ENCODE measurements at places on chromosomes 7 and 10. TPM values are rescaled to one million over a fixed set of nuclear protein-coding genes. Genes with fewer than 3 reads are reported as not detected.

- H3K4me3 ChIP-seq: no peak overlapping the region
- H3K36me3 ChIP-seq: no peaks in the 10 kb centered on the region
- DNase-seq: no peak
- no peaks in the 10 kb centered on the region for H3K27me3 ChIP-seq
- H3K27ac ChIP-seq: no peak overlapping the region
Observed at GRCh38 chr10:7622969-7623368, 43.8 kb downstream of the ITIH5 start.

DNA sequence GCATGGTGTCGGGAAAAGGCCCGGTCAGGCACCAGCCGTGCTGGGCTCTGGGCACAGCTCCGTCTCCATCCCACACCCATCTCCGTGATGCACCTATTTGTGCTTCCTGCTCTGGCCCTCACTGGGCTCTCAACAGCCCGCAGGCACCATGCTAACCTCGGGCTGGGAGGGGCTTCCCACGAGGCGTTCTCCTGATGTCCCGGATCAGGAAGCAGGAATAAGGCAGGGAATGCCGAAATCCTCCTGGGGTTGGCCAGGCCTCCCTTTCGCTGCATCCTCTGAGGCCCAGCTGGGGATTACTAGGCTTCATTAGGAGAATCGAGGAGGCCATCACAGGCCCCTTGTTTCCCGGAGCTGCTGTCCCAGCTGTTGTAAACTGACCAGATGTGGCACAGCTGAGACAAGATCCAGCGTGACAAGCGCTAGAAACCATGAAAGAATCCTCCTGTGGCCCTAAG, 72.0 kb downstream of the FAM53B start:
- no peaks in the 10 kb centered on the region for H3K4me1 ChIP-seq
- no peak overlapping the region for H3K4me3 ChIP-seq
- no peak overlapping the region for H3K27ac ChIP-seq
- no peaks in the 10 kb centered on the region for H3K27me3 ChIP-seq

Gene ALOX5
- not detected for total RNA-seq

Gene ANKRD61
- total RNA-seq: not detected

DNA sequence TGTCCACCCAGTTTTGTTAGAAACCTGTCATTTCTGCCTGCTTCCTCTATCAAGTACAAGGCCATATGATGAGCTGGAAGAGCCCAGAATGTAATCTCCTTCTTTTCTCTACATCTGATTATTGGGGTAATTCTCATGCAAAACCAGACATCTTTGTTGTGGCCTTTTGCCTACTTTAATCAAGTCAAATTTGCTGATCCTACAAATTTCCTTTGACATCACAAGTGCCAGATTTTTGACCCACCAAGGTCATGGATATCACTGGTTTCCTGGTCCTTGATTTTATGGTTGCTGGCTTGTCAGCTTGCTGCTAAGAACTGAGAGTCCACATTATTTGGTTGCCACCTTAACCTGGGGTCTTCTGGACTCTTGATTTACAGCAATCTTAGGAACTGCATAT, 336.1 kb downstream of the TFEC start:
- no peaks in the 10 kb centered on the region for H3K36me3 ChIP-seq
- DNase-seq: no peak
- H3K27me3 ChIP-seq: no peaks in the 10 kb centered on the region
- no peaks in the 10 kb centered on the region for H3K4me1 ChIP-seq
- H3K27ac ChIP-seq: no peak overlapping the region
- H3K4me3 ChIP-seq: no peak overlapping the region

DNA sequence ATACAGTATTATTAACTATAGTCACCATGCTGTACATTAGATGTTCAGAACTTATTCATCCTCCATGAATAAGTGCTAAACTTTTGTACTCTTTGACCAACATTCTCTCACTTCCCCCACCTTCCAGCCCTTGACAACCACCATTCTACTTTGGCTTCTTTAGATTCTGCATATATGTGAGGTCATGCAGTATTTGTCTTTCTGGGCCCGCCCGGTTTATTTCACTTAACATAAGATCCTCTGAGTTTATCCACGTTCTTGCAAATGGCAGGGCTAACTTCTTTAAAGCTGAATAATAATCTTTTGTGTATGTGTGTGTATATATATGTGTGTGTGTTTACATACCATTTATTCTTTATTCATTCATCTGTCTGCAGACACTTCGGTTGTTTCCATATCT, 336.8 kb downstream of the BBS9 start:
- no peaks in the 10 kb centered on the region for H3K36me3 ChIP-seq
- no peak overlapping the region for H3K4me3 ChIP-seq
- H3K4me1 ChIP-seq: no peaks in the 10 kb centered on the region
- H3K27me3 ChIP-seq: no peaks in the 10 kb centered on the region
- DNase-seq: no peak
- H3K27ac ChIP-seq: no peak overlapping the region

Gene NOS3
- 0.32 TPM for total RNA-seq

Gene TMEM243
- 61.7 TPM for total RNA-seq

Gene PPP1R17
- not detected for total RNA-seq

GRCh38 chr10:27601503-27601902, 97.4 kb downstream of the RAB18 start:
- H3K4me1 ChIP-seq: no peaks in the 10 kb centered on the region
- H3K4me3 ChIP-seq: no peak overlapping the region
- peak; percentile 16 for DNase-seq
- H3K27ac ChIP-seq: no peak overlapping the region
- no peaks in the 10 kb centered on the region for H3K27me3 ChIP-seq
- no peaks in the 10 kb centered on the region for H3K36me3 ChIP-seq

DNA sequence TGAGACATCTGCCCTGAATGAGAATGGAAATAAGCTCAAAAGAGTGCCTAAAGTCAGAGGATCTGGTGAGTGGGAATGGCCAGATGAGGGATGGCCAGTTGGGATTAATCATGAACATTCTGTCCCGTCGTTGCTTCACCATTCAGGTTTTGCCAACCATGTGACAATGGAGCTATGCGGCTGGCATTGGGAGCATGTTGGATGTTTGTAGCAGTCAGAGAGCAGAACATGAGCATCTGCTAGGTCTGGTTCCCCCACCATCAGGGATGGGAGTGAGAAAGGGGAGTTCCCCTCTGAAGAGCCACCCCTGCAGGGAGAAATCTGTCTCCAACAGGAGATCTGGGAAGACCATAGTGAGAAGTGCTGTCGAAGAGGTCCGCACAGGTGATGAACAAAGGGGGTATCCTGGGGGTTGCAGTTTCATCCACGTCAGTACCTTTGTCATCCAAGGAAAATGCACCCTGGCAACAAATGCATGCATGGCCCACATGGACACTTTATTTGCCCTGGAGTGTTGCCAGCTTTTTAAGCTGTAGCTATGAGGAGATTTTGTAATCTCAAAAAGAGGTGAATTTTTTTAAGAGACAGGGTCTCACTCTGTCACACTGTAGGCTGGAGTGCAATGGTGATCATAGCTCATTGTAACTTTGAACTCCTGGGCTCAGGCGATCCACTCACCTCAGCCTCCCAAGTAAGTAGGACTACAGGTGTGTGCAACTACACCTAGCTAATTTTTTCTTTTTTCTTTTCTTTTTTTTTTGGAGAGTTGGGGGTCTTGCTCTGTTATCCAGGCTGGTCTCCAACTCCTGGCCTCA, 190.2 kb downstream of the CAMK1D start:
- no peak for DNase-seq
- H3K4me1 ChIP-seq: no peaks in the 10 kb centered on the region
- H3K27me3 ChIP-seq: no peaks in the 10 kb centered on the region
- H3K4me3 ChIP-seq: no peak overlapping the region

DNA sequence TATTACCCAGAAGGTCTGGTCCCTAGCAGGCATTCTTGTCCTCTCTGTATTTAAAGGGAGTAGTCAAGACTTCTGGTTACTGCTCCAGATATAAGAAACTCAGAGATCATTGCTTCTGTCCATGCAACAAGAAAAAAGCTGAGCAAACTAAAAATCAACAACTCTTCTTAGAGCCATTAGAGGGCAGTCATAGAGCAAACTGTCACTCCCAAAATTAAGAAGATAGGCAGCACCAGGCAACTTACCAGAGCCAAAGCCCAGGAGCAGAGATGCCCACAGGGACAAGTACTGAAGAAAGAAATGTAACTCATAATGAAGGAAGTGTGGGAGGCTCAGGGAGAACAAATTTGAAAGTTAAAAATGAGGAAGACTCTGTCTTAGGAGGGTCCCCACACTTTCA, 472.9 kb upstream of the COBL start:
- no peak overlapping the region for H3K27ac ChIP-seq
- H3K4me1 ChIP-seq: no peaks in the 10 kb centered on the region
- H3K4me3 ChIP-seq: no peak overlapping the region
- DNase-seq: no peak
- H3K36me3 ChIP-seq: no peaks in the 10 kb centered on the region
- H3K27me3 ChIP-seq: no peaks in the 10 kb centered on the region

- peak; percentile 98 for DNase-seq
- H3K27me3 ChIP-seq: no peaks in the 10 kb centered on the region
Observed at GRCh38 chr7:102933763-102934162, 21.0 kb downstream of the LRRC17 start.

- H3K4me1 ChIP-seq: no peaks in the 10 kb centered on the region
- H3K27me3 ChIP-seq: no peaks in the 10 kb centered on the region
- DNase-seq: no peak
- H3K36me3 ChIP-seq: peaks cover 13% of the 10 kb centered on the region
- H3K4me3 ChIP-seq: no peak overlapping the region
- H3K27ac ChIP-seq: no peak overlapping the region
Observed at GRCh38 chr7:260441-261281, 29.3 kb upstream of the FOXL3 start.

DNA sequence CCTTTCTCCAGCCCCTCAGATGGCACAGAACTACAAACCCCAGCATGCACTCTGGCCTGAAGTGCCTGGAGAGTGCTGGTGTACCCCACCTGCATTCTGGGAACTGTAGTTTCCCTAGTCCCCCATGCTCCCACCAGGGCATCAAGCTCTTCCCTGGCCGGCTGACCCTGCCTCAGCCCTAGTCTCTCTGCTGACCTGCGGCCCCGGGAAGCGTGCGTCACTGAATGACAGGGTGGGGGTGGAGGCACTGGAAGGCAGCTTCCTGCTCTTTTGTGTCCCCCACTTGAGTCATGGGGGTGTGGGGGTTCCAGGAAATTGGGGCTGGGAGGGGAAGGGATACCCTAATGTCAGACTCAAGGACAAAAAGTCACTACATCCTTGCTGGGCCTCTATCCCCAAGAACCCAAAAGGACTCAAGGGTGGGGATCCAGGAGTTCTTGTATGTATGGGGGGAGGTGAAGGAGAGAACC, 2.1 kb downstream of the NOS3 start:
- no peaks in the 10 kb centered on the region for H3K36me3 ChIP-seq
- H3K4me3 ChIP-seq: no peak overlapping the region
- DNase-seq: peak; percentile 49
- H3K27ac ChIP-seq: no peak overlapping the region
- H3K4me1 ChIP-seq: no peaks in the 10 kb centered on the region
- no peaks in the 10 kb centered on the region for H3K27me3 ChIP-seq

- H3K4me3 ChIP-seq: peak overlapping the region; percentile 74
- no peaks in the 10 kb centered on the region for H3K36me3 ChIP-seq
- H3K4me1 ChIP-seq: peaks cover 11% of the 10 kb centered on the region
- no peak overlapping the region for H3K27ac ChIP-seq
Observed at GRCh38 chr10:48656914-48657305, 27.8 kb upstream of the WDFY4 start.

DNA sequence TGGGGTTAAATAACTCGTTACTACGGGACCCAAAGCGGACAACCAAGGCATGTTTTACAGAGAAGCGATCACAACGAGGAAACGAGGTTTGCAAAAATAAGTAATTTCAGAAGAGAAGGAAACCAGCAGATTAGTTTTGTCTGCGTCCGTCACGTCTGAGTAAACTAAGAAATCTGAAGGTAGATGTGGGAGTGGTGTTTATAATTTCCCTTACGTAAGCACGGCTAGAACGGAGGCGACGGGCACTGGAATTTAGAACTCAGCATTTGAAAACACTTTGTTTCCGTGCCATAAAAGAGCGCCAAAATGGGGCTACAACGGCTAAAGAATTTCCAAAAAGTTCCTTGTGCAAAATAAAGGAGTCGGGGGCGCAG, 718 bp upstream of the UMAD1 start:
- peak; percentile 64 for DNase-seq
- peak overlapping the region; percentile 61 for H3K27ac ChIP-seq
- peak overlapping the region; percentile 97 for H3K4me3 ChIP-seq
- H3K27me3 ChIP-seq: no peaks in the 10 kb centered on the region

GRCh38 chr7:7964691-7965090, 3.9 kb upstream of the GLCCI1 start:
- DNase-seq: no peak
- H3K27ac ChIP-seq: no peak overlapping the region
- no peaks in the 10 kb centered on the region for H3K36me3 ChIP-seq
- peaks cover 23% of the 10 kb centered on the region for H3K4me1 ChIP-seq
- no peak overlapping the region for H3K4me3 ChIP-seq

GRCh38 chr10:133090101-133090500, 2.4 kb downstream of the ADGRA1 start:
- H3K27ac ChIP-seq: no peak overlapping the region
- no peak overlapping the region for H3K4me3 ChIP-seq
- H3K36me3 ChIP-seq: no peaks in the 10 kb centered on the region
- no peak for DNase-seq
- H3K27me3 ChIP-seq: peaks cover 60% of the 10 kb centered on the region
- no peaks in the 10 kb centered on the region for H3K4me1 ChIP-seq

Gene PRKCQ
- not detected for total RNA-seq

GRCh38 chr10:72831696-72832409, 61.7 kb upstream of the OIT3 start:
- no peak overlapping the region for H3K4me3 ChIP-seq
- no peak for DNase-seq
- H3K4me1 ChIP-seq: peaks cover 19% of the 10 kb centered on the region
- no peaks in the 10 kb centered on the region for H3K36me3 ChIP-seq
- H3K27me3 ChIP-seq: no peaks in the 10 kb centered on the region
- H3K27ac ChIP-seq: no peak overlapping the region

GRCh38 chr7:37741776-37742175, 58.2 kb downstream of the GPR141 start:
- H3K36me3 ChIP-seq: no peaks in the 10 kb centered on the region
- no peaks in the 10 kb centered on the region for H3K4me1 ChIP-seq
- H3K27me3 ChIP-seq: no peaks in the 10 kb centered on the region
- DNase-seq: no peak

Gene INMT
- not detected for total RNA-seq

Gene SYCE1
- total RNA-seq: not detected

GRCh38 chr7:1065263-1065584, 20.9 kb downstream of the GPR146 start:
- no peaks in the 10 kb centered on the region for H3K4me1 ChIP-seq
- no peaks in the 10 kb centered on the region for H3K27me3 ChIP-seq
- H3K36me3 ChIP-seq: no peaks in the 10 kb centered on the region
- DNase-seq: no peak
- no peak overlapping the region for H3K27ac ChIP-seq
- H3K4me3 ChIP-seq: no peak overlapping the region

GRCh38 chr7:95843286-95843685, 70.9 kb downstream of the DYNC1I1 start:
- no peak overlapping the region for H3K27ac ChIP-seq
- H3K27me3 ChIP-seq: 0 out of 2 replicates have a peak, but pooled peaks cover 3% of the 10 kb centered on the region

Gene GALNT17
- not detected for total RNA-seq

Gene AKR1C4
- not detected for total RNA-seq

Gene ZNF479
- not detected for total RNA-seq

DNA sequence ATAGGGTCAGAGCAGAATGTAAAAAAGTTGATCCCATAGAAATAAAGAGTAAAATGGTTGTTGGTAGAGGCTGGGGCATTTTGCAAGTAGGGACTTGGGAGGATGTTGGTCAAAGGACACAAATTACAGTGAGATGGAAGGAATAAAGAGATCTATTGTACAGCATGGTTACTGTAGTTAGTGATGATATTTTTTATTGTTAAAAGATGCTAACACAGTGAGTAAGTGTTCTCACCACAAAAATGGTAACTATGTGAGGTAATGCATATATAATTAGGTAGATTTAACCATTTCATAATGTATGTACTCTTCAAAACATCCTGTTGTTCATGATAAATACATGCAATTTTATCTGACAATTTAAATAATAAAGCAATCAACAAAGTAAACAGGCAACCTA, 280.7 kb upstream of the MAGI2 start:
- no peak overlapping the region for H3K27ac ChIP-seq
- DNase-seq: no peak
- no peaks in the 10 kb centered on the region for H3K36me3 ChIP-seq
- no peaks in the 10 kb centered on the region for H3K4me1 ChIP-seq

Measured in GM23248 (cell line).